Stimulated activated CD8-positive, alpha-beta memory T cell treated with anti-CD3 and anti-CD28 coated beads, Interleukin-7, amount 100 ng/mL, for 1 hour (primary cell): ENCODE measurements at places on chromosomes 5 and 9.

GRCh38 chr5:95864944-95865504 lies 42.5 kb upstream of the GLRX start:
- no peak for DNase-seq

- no peak for DNase-seq
These were observed 107.7 kb upstream of the TLX3 start for GRCh38 chr5:171201310-171201709.

- no peak for DNase-seq
These were observed 691.7 kb upstream of the SEMA6A start for GRCh38 chr5:117266280-117266679.

- DNase-seq, result no peak
These were observed 404.7 kb upstream of the TRPC7 start for GRCh38 chr5:136769900-136770684.

DNA sequence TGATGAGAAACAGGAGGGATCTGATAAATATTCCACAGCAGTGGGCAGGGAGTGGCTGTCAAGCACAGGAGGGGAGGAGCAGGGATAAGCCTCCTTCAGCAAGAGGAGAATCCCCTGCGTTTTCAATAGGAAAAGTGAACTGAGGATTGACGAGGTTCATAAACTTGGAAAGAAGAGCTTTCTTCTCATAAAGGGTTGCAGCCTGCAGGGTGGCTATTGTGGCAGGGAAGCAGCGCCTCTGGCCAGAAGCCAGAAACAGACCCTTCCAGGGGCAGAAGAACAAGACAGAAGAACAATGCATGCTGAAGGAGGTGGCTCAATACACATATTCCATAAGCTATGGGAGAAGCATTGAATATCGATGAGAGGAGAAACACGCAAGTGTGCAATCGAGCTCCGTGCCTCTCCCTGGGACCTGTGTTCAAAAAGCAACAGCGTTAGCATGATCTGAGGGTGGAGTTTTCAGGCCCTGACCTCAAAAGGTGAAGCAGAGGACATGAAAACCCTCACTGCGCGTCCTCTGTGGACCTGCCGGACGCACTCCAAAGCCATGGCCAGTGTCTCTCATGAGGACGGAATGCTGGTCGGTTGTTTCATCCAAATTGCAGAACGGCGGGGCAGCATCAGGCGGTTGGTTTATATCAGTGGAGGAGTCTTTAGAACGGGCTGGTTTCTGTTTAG lies 67.6 kb downstream of the ANKRD33B start:
- DNase-seq, result no peak

DNA sequence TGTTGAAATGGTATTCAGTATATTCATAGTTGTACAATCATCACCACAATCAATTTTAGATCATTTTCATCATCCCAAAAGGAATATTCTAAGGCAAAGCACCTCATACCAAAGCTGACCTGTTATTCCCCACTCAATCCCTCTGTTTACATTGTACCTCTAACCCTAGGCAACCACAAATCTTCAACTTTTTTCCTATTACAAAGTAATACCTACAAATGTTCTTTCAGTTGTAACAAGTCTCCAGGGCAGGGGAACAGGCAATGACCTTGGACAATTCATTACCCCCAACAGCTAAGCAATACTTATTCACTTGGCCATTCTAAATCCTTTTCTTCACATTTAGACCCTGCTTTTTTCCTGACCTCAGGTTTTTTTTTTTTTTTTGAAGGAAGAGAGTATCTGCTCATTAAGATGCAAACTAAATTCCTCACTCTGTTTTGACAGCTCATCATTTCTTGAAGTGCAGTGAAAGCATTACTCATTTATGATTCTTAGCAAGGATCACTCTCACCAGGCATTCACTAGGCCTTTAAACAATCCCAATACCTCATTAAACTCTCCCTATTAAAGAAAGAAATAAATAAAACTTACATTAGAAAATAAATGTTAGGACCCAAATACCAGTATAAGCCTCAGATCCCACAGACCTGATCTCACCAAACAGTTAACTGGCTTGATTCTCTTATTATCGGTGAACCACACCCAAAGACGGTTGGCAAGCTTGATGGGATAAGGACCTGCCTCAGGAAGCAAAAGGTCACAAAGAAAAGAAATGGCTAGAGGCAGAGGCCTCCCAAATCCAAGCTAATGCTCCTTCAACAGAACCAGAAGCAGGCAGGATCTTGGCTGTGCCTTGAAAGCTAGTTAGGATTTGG lies 15.3 kb downstream of the MTMR12 start:
- no peak for DNase-seq

DNA sequence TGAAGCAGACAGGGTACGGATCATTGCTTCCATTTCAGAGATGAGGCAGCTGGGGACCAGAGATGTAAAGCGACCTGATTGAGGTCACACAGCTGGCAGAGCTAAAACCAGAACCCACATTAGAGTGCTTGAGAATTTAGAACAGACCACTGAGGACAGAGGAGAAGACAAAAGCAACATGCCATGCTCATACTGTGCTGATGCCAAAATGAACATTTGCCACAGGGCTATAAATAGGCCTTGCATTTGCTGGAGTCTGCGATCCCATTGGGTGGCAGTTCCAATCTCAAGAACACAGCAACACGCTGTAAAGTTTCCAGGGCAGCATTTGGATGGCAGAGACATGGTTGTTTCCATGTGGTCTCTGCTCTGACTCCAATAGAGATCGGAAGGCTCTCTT lies 222.4 kb upstream of the TBC1D2 start:
- no peak for DNase-seq

DNA sequence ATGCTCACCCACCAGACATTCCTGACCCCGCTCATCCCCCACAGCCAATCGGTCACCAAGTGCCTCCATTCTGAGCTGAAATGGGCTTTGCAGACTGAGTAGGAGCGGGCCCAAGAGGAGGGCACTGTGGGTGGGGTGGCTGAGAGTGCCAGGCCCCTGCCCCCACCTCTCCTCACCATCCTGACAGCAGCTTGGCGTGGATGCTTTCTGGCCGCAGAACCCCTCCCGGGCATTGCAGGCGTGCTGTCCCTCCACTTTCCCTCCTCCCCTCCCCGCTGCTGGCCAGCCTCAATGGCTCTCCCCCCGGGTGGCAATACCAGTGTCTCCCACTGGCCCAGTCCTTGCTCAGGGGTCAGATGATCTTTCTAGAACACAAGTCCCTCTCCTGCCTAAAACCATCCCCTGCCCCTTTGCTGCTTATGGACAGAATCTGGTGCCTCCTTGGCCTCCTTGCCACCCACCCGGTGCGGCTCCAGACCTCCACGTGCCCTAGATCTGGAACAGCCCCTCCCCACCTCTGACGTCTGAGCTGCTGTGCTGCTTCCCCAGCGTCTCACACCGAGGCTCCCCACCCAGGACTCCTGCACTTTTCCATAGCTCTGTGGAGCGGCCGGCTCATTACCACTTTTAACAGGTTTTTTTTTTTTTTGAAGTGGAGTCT lies 6.1 kb downstream of the FLT4 start:
- DNase-seq, result no peak

DNA sequence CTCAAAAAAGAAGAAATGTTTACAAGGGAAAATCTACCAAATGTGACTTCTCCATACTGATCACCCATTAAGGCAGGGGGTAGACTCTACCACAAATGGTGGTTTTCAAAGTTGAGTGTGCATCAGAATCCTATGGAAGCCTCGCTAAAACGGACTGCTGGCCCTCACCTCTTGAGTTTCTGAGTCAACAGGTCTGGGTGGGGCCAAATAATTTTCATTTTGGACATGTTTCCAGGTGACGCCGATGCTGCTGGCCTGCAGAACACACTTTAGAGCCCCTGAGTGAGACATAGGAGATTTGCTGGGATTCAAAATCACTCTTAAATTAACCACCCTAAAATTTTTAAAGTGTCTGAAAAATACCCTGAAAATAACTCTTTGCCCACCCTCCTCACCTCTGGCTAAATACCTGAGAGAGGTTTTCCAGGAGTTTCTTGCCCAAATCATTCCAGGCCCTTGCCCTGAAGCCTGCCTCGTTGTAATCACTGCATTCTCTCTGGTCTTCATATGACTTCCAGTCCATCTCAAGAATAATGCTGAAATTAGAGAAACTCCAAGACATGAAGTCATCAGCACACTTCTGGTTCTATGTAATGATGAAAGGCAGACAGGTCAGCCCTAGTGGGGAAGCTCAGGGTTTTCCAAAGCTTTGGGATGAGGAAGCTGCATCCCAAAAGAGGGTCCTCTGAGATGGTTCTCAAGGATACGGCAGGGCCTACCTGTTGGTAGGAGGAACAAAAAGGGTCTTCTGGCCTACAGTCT lies 18.2 kb downstream of the C9orf152 start:
- no peak for DNase-seq

DNA sequence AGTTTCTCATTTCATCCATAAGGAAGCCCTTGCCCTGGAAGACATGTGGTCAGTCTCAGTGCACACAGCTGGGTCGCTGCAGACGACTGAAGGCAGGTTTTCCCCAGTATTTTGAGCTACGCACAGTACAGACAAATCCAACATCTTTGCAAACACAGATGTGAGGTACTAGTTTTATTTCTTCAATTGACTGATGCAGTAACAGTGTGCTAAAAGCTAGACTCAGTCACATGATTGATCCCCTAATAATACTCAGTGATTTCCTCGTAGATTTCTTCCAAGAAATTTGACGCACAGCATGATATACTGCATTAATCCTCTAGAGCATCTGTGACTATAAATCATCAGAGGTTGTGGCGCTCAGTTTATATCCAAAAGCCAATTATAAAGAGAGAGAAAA lies 346.1 kb downstream of the DIRAS2 start:
- DNase-seq, result no peak

- DNase-seq, result no peak
These were observed 80.8 kb downstream of the RORB start for GRCh38 chr9:74577956-74578355.

GRCh38 chr9:114938687-114939575 lies 8.5 kb upstream of the TNFSF8 start:
- no peak for DNase-seq

GRCh38 chr9:97507428-97507984 lies 6.0 kb downstream of the TMOD1 start:
- DNase-seq, result no peak

- DNase-seq, result no peak
These were observed 509 bp downstream of the LVRN start for GRCh38 chr5:115962565-115963402.

DNA sequence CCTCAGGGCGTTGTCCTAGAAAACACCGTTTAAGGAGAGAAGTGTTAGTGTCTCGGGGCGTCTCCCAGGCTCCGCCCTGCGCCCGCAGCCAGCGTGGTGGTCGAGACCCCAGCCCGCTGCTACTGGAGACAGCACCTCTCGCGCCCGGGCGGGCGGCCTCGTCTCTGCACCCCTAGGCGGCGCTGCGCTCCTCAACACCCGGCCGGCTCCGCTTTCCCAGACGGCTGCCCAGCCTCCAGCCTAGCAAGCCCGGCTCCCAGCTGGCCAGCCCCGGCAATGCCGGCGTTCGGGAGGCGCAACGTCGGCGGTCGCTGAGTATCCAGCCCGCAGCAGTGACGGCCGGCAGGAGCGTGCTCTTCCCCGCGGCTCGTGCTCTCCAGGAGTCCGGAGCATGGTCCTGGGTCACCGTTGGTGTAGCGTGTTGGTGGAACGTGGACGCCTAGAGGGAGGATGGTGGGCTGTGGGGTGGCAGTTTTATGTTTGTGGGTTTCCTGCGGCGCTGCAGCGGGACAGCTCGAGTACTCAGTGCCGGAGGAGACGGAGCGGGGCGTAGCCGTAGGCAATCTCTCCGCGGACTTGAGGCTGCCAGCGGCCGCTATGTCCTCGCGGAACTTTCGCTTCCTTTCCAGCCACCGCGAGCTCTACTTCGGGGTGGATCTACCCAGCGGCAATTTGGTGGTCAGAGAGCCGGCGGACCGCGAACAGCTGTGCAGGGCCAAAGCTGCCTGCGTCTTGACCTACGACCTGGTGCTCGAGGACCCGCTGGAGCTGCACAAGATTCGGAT lies 536 bp downstream of the PCDHAC1 start:
- no peak for DNase-seq

GRCh38 chr9:123948286-123948685 lies 18.4 kb upstream of the DENND1A start:
- DNase-seq, result no peak

DNA sequence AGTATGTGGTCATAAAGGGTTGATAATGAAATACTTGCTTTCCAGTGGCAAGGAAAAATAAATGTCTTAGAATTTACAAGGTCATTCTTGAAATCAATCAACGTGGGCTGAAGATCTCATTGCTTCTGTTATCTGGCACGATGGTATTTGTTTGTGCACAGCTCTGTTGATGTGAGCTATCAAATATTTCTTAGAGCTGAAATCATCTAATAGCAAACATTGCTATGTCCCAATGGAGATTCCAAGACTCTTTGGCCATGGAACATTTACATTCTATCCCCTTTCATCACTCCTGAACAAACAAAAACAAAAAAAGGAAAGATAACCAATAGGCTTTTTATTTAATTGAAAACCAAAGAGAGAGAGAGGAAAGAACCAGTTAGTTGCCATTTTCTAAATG lies 111.5 kb upstream of the CCDC152 start:
- DNase-seq, result no peak

- no peak for DNase-seq
These were observed 399.9 kb downstream of the ZSWIM6 start for GRCh38 chr5:61731946-61732314.

GRCh38 chr5:84272771-84273516 lies 111.7 kb downstream of the EDIL3 start:
- no peak for DNase-seq

GRCh38 chr5:39569857-39570256 lies 145.1 kb upstream of the DAB2 start:
- DNase-seq, result no peak

DNA sequence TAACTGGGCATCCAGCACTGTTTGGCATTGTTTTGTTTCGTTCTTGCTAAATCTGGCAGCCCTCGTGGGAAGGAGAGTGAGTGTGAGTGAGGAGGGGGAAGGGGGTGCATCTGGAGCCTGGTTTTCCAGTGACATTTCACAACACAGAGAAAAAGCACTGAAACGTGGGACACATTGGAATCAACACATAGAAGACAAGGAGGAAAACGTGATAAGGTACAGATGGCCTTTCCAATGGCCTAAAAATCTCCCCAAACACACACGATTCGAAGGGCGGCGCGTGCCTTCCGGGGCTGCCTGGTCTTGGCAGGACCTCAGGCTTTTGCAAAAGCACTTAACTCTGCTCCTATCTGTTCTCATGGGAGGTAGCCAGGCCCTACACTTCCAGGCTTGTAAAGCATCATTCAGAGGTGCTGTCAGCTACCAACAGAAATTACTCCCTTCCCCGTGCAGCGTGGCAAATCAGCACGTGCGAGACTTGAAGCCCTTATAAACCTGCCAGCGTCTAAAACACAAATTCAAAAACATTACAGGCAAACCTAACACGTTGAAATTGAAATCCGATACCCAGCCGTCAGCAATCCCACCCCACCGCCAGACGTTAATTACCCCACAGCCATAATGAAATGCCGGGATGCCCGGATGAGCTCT lies 129.4 kb downstream of the OLFM1 start:
- DNase-seq, result no peak
